ENCODE measurements at places on chromosomes 2 and 18.
A peak's percentile ranks its signal among the peaks of the same experiment; 100 is the strongest.

- DNase-seq: no peak
Measured at GRCh38 chr2:67214585-67215185, 182.4 kb upstream of the ETAA1 start.

- DNase-seq: no peak
Measured at GRCh38 chr2:238059505-238059904, 1.3 kb upstream of the SCLY start.

GRCh38 chr2:207603486-207603885 lies 21.7 kb downstream of the METTL21A start:
- DNase-seq: no peak

- DNase-seq: no peak
Measured at GRCh38 chr2:189896809-189897208, 112.6 kb downstream of the PMS1 start.

GRCh38 chr18:9096007-9096371 lies 6.5 kb upstream of the NDUFV2 start:
- DNase-seq: no peak

- DNase-seq: no peak
Measured at GRCh38 chr2:111642586-111643327, 241.2 kb downstream of the ANAPC1 start.

- no peak for DNase-seq
Measured at GRCh38 chr2:52342458-52342857, 1310.5 kb upstream of the NRXN1 start.

- no peak for DNase-seq
Measured at GRCh38 chr2:19987936-19988335, 2.0 kb downstream of the WDR35 start.

GRCh38 chr2:178628605-178629004 lies 148.3 kb downstream of the PLEKHA3 start:
- peak; percentile 12 for DNase-seq

DNA sequence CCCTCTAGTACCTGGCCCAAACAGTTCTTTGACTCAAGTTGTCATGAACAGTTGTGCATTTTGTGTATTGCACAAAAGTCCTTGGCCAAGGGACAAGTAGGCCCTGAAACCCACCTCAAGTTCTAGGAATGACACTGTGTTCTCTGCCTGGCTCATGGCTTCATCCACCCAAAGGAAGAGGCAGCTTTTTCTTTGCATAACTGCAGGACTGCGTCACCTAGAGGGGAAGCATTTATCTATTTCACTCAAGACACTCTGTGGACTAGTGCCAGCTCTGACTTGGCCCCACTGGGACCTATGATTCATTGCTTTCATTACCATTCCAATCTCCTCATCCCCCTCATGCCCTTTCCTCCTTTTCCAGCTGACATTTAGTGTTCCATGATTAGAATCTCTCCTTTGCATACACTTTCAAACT lies 119.3 kb upstream of the SIX2 start:
- no peak for DNase-seq

DNA sequence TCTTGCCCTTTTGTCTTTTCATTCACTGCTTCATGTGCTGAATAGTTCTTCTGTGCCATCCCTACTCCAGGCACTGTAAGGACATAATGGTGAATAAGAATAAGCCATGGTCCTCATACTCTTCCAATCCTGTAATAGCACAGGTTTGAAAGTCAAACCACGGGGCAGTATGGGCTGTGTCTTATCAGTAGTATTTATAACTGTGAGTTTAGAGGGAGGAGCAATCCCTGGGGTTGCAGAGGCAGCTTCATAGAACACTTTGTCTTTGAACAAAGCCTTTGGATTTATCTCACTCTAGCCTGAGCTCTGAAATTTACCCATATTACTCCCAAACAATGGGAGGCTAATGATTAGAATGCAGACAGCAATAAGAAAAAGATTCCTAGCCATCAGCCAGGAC lies 30.2 kb upstream of the ALK start:
- DNase-seq: no peak

- DNase-seq: no peak
Measured at GRCh38 chr18:13217466-13217961, 1.0 kb upstream of the LDLRAD4 start.

DNA sequence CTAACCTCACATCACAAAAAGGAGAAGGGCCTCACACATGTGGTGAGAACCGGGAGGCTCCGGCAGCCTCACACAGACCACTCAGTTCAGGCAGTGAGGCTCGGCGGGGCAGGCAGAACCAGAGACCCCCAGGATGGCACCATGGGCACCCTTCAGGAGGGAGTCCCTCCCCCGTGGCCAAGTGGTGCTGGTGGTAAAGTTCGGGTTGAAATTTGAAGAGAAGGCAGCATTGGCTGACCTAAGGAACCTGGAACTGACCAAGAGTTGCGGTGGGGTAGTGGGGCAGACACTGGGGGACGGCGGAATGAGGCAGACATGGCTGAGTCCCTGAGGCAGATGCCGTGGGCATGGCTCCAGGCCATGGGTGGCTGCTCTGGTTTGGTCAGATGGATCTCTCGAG lies 239.3 kb upstream of the MYT1L start:
- no peak for DNase-seq

GRCh38 chr18:79466591-79466990 lies 70.9 kb downstream of the NFATC1 start:
- DNase-seq: no peak

DNA sequence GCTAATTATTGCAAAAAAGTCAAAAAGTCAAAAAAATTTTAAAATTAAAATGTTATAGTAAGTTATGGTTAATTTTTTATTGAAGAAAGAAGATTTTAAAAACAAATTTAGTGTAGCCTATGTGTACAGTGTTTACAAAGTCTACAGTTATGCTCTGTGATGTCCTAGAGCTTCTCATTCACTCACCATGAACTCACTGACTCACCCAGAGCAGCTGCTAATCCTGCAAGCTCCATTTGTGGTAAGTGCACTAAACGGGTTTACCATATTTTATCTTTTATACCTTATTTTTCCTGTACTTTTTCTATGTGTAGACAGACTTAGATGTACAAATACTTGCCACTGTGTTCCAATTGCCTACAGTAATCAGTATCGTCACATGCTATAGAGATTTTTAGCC lies 788.2 kb downstream of the DSC3 start:
- DNase-seq: no peak

DNA sequence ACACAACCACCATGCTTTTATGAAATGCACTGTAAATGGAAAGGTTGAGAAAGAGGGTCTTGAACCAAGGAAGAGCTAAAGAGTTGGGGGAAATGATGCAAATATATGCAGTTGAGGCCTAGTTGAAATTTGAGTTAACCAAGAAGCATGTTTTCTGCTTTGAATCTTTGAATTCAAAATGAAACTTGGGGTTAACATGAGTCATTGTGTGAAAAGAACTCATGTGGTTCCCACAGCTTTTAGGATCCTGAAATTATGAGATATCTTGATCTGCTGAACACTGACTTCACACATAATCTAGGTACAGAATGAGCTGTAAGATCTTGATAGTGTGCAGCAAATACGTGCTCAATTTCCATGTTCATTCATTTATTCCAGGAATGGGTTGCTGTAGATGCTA lies 422.9 kb upstream of the TRIB2 start:
- no peak for DNase-seq

- DNase-seq: peak; percentile 96
Measured at GRCh38 chr2:85893428-85894258, 4.9 kb upstream of the ST3GAL5 start.

GRCh38 chr2:215848146-215848545 lies 165.2 kb downstream of the MREG start:
- no peak for DNase-seq

DNA sequence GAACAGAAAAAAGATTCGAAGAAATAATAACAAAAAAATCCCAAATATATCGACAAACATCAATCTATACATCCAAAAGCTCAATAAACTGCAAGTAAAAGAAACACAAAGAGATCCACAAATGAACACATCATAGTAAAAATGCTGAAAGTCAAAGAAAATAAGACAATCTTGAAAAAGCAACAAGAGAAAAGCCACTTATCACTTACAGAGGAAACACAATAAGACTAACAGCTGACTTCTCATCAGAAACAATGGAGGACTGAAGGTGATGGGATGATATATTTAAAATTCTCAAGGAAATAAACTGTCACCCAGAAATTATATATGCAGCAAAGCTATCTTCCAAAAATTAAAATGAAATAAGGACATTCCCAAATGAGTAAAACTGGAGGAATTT lies 140.3 kb downstream of the NDUFA10 start:
- DNase-seq: no peak

GRCh38 chr2:216775043-216775453 lies 79.7 kb upstream of the IGFBP5 start:
- no peak for DNase-seq

DNA sequence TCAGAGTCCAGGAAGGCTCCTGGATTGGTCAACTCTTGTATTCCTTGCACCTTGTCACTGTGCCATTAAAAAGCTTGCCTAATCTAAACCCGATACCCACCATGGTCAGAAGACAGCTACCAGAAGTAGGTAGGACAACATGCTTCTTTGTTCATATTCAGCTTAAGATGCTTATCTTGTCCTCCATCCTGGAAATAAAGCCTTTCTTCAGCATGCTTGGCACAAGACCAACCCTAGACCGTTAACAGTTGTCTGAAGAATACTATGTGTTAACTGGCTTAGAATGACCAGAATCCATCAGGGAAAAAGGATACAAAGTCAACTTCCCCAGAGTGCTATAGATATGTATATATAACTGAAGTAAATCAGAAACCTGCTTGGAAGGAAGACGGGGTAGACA lies 193.9 kb downstream of the ZRANB3 start:
- DNase-seq: peak; percentile 49

- no peak for DNase-seq
Measured at GRCh38 chr2:127632592-127633489, 13.1 kb upstream of the GPR17 start.

GRCh38 chr18:11987527-11987926 lies 6.2 kb downstream of the IMPA2 start:
- DNase-seq: no peak

GRCh38 chr2:192277494-192278109 lies 82.9 kb upstream of the TMEFF2 start:
- no peak for DNase-seq

GRCh38 chr2:151552287-151552686 lies 142.6 kb downstream of the RIF1 start:
- no peak for DNase-seq

DNA sequence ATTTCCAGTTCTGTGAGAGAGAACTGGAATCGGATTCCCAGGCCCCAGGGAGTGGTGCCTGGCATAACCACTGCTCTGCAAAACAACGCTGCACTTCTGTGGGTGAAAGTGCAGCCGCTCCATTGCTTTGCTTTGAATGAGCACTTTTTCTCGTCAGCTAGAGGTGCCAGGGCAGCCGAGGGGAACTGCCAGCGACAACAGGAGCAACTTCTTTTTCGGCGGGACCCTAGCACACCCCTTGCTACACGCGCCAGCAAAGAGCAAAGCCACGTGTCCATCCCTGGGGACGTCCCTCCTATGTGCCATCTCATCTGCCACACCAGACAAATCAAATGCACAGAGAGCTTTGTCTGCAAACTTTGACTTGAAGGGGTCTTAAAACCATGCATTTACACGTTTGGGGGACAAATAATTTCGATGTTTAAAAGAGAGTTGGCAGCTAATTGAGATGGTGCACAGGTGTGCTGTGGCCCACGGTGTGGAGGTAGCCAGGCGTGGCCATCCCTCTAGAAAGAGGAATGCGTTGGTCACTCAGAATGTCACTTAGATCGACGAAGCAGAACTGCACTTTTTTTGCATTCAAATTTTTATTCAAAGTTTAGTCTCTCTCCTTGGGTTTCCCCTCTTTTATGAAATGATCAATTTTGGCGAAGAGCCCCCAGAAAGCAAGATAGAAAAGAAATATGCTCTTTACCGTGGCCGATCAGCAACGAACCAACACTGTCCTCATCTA lies 151.8 kb downstream of the MBP start:
- no peak for DNase-seq

Data from foreskin melanocyte (primary cell).